ENCODE measurements at places on chromosomes 16 and 17.

DNA sequence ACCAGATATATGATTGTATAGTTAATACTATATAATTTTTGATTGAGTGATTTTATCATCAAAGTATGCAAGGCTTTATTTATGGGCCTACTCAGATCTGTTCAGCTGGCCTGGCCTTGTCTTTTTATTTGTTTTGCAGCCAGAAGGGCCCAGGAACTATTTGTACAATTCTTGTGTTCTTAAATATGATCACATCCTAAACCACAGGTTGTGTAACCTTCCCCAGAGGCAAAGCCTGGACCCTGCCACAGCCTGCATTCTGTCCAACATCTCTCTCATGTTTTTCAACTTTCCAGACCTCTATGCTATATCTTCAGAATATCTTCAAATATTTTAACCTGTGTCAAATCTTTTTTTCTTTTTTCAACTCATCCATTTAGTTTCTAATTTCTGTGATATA, 410.4 kb upstream of the MON1B start:
- DNase-seq, result no peak

DNA sequence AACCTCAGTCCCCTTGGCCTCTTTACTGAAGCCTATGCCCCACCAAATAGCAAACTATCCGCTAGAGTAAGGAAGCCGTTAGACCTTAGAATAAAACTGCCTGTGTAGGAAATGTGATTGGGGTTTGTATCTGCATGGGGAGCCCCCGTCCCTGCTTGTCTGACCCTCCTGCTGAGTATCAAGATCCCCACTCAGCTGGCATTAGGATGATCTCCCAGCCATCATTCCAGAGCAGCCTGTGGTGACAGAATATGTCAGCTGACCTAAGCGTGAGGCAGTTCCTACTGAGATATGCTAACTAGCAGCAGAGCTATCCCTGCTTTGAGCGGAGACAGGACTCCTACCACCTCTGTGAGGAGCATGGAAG, 645 bp upstream of the GFOD2 start:
- peak; percentile 74 for DNase-seq

DNA sequence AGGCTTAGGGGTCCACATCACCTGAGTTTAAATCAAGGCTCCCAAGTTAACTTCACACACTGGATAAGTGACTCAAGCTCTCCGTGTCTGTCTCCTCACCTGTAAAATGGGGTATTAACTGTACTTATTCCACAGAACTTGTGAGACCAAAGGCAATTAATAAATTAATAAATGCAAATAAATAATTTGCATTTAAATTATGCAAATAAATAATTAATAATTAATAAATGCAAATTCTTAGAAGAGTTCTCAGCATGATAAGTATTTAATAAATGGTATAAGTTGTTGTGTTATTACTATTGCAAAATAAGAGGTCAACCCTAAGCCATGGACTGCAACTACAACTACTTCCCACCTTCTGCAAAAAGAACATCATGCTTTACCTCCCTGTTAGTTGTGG, 13.7 kb upstream of the CXCL16 start:
- DNase-seq, result no peak

- DNase-seq, result no peak
Observed at GRCh38 chr16:47461598-47462266, 601 bp downstream of the PHKB start.

- no peak for DNase-seq
Observed at GRCh38 chr16:30184891-30185682, 1.7 kb downstream of the CORO1A start.

- no peak for DNase-seq
Observed at GRCh38 chr16:57688987-57689761, 5.4 kb upstream of the DRC7 start.

DNA sequence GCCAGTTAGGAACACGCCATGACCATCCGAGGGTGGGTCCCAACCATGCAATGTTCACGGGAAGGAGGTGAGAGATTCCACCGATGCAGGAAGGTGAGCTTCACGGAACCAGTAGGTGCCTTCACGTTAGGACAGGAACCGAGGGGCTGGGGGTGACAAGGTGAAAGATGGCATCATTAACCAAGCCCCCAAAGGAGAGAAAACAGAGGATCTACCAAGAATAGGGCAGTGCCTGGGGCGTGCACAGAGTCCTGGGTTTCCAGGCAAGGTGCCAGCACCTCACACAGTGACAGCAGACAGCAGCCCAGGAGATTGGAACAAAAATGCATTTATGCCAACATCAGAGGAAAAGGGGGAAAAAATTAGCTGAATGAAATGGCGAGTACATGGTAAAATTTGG, 137.9 kb downstream of the GSG1L start:
- no peak for DNase-seq

DNA sequence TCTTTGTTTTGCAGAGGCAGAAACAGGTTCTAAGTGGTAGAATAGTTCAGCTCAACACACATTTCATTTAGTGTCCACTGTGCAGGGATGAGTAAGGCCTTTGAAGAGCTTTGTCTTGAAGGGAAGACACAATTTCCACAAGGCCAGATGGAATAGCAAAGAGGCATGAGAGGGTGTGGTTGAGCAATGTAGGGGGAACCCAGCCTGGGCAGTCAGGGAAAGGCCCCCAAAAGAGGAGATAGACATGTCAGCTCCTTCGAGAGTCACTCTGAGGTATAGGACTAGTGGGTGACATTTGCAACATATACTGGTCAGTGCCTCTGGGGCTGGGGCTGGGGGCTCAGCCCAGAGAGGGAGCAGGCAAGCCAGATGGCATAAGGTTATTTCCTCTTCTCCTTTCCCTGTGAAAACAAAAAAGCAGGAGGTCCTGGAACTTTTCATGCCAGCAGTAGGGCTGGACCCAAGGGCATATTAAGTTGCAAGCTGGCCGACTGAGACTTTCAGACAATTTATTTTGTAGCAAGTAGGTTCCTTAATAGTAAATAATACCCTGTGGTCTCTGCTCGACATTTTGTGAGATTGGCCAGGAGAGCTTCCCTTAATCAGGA, 7.1 kb downstream of the ALKBH5 start:
- no peak for DNase-seq

DNA sequence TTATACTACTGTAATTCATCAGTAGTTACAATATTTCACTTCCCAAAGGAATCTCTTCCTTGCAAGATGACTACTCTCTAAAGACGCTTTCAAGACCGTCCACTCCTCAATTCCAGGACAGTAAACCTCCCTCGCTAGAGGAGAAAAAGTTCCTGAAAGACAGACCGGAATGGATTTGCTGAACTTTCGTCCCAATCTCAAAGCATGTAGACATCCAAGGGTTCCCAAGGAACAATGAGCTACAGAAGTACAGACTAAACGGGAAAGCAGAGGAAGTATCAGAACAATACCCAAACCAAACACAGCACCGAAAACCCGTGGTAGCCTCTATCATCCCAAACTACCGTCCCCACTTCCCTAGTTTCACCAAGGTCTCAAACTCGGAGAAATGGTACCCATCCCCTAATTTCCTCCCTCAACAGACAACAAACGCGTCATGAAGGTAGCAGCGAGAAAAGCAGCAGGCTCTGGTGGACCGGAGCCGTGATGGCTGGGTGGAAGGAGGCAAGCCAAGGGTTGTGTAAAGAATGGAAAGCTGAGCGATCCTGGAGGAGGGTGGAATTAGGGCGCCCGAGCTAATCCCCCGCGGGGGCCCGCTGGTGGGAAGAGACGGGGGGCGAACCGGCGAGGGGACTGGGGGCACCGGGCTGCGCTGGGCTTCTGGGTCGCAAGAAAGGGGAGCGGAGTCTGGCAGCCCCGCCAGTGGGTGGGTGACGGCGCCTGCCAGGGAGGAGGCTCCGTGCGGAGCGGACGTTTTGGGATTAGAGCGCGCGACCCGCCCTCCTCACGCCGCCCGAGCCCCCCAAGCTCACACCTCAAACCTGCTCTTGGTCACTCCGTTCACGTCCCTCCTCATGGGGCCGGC, 647 bp downstream of the FBXL20 start:
- no peak for DNase-seq

DNA sequence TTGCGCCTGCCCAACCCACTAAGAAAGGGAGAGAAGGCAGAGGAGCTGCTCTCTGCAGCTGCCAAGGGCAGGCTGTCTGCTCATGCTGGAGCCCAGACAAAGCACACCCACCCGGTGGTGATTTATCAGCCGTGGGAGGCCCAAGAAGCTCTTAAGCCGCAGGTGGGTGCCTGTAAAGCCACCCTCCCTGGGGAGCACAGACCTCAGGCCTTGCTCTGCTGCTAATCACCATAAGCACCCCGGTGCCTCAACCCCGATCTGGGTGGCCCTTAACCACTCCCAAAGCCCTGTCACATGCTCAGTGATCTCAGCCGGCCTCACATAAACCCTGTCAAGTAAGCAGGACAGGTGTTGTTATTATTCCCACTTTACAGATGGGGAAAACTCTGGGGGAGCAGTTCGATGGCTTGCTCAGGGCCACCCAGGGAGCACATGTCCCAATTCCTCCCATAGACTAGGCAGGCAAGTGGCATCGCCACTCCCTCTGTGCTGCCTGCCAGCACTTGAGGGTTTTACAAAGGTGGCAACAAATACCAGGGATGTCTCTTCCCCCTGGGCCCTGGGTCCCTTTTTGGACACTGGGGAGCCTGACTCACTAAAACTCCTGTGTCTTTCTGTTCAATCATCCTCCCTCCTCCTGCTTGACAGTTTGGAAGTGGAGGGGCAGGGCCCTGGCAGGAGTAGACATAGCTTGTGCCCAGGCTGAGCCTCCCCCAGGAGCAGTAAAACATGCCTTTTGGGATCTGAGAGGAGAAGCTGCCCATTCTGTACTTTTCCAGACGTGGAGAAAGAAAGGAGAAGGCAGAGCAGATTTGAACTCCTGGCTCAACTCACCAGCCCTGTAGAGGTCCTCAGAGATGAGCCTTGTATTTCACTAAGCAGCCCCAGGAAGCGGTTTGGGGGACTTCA, 299.3 kb downstream of the SOX9 start:
- no peak for DNase-seq

- no peak for DNase-seq
Observed at GRCh38 chr16:84839956-84840355, 20.2 kb downstream of the CRISPLD2 start.
